ENCODE measurements at places on chromosomes 6 and 20.

DNA sequence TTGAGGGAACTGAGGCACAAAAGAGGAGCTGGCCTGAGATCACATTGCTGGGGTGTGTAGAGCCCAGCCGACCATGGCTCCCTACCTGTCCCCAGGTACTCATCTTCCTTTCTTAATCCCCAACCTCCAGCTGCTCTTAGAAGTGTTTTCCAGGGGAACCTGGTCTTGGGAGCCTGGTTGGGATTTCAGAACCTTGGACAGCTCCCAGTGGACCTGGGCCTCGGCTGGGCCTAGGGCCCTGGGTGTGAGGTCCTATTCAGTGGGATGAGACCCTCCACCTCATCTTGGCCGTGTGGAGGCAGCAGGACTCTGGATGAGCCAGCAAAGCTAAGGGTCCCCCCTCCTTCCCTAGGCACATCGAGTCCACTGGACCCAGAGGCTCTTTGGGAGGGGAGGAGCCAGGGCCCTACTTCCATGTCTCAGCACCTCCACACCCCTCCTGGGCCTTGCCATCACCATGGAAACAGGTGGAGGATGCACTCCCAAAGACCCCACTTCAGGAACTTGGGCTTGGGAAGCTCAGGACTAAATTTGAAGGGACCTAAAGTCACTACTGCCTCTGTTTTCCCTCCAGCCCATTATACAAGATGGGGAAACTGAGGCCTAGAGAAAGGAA is 38.5 kb downstream of the DLGAP4 start:
- DNase-seq: peak; percentile 16

GRCh38 chr6:16544521-16544920 is 216.7 kb downstream of the ATXN1 start:
- no peak for DNase-seq

- no peak for DNase-seq
These were observed 6.2 kb upstream of the LMBRD1 start for GRCh38 chr6:69802995-69803394.

GRCh38 chr6:2560917-2561698 is 189.6 kb downstream of the MYLK4 start:
- DNase-seq: no peak

DNA sequence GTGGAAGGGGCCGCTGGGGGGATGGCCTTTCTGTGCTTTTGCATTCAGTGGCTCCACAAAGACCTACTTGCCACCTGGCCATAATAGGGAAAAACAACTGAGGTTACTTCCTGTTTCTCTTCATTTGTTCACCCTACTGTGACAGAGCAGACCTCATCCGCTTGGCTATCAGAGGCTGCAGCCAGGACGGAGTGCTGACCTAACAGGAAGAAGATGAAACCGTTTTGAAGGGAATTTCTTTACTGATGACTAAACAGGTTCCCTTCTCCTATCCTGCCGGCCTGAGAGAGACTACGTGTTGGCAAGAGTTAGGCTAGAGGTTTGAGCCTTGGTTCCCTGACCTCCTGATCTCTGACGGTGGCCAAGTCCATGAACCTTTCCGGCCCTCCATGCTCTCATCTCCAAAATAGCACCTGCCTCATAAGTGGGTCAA is 21.3 kb downstream of the PRR18 start:
- DNase-seq: no peak

GRCh38 chr20:9160757-9161156 is 91.9 kb downstream of the PLCB4 start:
- DNase-seq: no peak

DNA sequence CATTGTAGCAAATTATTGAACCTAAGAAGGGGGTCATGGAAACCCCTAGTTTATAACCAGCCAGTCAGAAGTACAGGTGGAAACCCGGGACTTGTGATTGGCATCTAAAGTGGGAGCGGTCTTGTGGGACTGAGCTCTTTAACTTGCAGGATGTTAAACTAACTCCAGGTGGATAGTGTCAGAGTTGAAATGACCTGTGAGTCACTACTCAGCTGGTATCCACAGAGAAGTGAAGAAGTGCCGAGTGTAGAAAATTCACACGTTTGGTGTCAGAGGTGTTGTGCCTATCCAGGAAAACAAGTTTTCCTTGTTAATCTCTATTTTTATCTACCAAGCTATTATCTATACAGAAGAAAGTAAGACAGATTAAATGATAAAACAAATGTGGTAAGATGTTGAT is 179.7 kb downstream of the ADGRG6 start:
- no peak for DNase-seq

GRCh38 chr20:44664131-44664530 is 12.6 kb upstream of the ADA start:
- DNase-seq: no peak

GRCh38 chr6:10545482-10545881 is 24.3 kb downstream of the GCNT2 start:
- DNase-seq: no peak

DNA sequence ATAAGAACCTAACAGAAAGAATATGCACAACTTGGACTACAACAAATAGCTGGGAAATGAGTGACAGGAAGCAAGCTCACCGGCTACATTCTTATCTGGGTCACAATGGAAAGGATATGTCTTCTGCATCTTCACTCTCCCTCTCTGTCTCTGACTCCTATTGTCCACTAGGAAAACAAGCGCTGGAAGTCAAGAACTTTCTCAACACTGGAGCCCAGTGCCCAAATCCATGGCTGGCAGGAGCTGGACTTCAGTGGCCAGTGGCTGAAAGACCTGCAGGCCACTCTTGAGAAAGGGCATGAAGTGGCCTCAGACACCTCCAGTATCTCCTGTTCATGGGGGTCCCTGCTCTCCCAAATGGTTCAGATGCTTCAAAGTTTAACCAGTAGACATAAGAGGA is 62.0 kb downstream of the FAM50B start:
- DNase-seq: no peak

DNA sequence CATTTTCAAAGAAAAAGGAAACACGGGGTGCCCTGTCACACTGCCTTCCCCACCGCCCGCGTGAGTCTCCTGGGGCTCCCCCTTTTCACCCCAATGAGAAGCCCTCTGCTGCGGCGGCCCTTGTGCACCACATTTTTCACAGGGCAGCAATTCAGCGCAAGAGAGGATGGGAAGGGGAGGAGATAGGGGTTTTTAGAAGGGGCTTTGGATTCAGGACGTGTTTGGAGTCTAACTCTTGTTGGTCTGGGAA is 726 bp upstream of the ARFGEF3 start:
- no peak for DNase-seq

DNA sequence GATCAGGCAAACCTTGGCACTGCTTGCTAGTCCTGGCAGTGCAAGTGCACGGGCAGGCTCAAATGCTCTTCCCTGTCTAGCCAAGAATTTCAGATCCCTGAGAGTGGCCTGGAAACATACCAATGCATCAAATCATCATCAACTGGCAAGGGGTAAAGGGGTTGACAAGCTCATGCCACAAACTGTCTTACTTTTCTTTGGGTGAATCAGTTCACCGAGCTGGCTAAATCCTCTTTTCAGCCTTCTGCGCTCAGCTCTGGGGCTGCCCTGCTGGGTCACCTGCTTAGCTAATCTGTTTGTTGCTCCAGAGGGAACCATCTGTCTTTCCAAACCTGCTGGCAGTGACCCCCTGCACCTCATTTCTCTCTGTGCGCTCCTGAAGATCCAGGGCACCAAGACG is 59.5 kb downstream of the LYRM4 start:
- no peak for DNase-seq

DNA sequence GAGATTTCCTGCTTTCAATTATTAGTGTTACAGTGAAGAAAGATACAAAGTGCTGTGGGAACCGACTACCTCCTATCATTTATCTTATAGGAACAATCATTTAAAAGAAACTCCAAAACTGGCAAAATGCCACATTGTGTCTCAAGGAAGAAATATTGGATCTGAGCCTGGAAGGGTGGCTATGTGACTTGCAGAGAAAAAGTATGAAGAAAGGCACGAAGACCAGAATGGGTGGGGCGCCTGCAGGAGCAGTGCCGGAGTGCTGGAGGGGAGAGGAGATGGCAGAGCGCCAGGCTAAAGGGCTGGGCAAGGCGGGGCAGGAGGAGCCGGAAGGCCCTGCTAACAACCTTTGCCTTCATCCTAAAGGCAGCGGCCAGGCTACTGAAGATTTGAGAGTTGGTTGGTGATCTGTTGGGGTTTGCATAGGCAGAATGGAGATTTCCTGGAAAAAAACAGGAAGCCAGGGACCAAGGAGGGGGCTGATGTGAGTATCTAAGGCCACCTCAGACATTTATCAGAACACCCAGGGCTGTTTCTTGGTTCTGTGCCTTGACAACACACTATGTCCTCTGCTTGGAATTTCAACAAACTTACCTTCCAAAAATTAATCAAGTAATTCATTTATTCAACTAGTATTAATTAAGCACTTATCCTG is 125.6 kb downstream of the MAFB start:
- DNase-seq: no peak

- no peak for DNase-seq
These were observed 92.4 kb upstream of the CD83 start for GRCh38 chr6:14025160-14025559.

DNA sequence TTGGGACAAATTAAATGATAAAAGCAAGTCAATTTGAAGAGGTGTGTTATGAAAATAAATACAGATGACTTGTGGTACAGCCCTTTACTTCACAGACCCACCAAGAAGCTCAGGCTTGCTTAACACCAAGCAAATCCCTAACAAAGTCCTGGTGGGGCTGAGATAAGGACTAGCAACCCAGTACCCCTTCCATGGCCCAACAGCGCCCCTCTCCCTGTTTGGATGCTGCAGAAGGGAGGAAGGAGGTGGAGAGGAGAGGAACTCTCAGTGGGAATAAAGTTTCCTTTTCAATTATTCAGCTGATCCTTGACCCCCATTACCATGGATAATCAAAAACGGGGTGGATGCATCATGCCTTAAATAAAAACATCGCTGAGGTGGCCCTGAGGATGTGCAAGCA is 4.5 kb upstream of the ZNF831 start:
- DNase-seq: no peak

DNA sequence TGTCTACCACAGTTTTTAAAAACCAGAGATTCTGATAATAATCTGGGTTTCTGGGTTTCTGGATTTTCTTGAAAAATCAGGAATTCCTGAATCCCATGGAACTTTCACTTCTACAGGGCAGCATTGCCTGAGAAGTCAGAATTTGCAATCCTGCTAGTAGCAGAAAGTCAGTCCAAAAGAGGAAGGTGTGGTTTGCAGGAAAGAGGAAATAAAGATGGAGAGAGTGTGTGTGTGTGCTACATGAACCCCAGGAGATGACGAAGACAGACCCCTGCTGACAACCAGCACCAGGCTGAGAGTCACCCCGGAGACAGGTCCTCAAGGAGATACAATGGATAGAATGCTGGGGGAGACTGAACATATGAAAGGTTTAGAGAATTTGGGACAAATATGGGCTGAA is 44.9 kb downstream of the PRND start:
- DNase-seq: no peak

GRCh38 chr6:43895656-43896328 is 125.8 kb downstream of the VEGFA start:
- no peak for DNase-seq

DNA sequence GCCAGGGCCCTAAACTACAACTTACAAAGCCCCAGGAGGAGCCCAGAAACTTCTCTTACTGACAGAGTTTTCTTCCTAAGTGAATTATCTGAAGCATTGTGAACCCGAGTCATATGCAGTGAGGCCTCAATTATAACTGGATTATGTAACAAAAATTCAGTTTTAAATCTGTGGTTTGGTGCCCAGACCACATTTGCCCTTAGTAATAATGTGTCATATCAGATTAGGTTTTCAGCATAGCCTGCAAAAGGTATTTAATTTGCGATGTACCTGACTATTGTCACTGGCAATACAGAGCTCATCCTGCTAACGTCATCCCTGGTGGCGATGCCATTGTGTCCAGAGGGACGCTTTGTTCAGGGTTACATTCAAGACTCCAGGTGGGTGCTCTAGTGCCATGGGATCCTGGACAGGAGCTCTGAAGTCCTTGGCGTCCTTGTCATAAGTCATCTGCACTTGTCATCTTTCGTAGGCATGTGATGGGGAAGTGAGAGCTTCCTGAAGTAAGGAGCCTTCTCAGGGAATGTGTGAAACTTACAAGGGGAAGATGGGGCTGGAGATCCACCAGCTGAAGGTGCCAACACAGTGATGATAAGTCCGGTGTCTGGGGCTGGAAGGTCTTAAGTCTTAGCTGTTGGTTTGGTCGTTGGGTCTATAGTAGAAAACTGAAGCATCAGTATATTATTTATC is 65.1 kb downstream of the HIVEP1 start:
- no peak for DNase-seq

DNA sequence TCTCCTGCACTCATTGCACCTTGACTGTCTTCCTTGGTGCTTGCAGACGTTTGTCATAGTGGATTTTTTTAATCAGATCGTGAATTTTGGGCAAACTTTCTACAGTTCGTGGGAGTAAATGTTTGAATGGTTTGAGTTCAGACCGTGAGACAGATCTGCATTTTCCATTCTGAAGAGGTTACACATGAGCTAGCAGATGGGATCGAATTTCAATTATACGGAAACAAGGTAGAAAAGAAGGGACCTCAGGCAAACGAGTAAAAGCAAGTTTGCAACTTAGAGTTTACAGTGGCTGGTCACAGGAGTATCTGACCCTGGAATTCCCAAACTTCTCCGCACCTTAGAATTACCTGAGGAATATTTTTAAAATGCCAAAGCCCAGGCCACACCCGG is 17.2 kb upstream of the NCR2 start:
- no peak for DNase-seq

DNA sequence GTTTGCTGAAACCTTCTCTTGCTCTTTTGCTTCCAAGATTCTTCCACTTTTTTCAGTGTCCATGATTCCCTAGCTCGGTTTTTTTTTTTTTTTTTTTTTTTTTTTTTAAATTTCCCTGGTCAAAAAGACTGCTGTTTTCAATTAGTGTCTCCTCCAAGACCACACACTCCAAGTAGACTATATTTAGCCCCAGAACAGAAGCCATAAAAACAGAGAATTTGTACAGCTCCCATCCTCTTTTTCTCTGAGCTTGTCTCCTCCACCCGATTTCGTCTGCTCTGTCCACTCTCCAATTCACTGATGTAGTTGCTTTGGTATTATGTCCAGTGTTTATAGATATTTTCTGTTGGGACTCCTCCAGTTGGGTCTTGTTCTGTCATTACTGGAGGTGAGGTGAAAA is 37.6 kb downstream of the RSPH3 start:
- peak; percentile 17 for DNase-seq

GRCh38 chr20:47859278-47859677 is 74.0 kb upstream of the SULF2 start:
- DNase-seq: no peak

GRCh38 chr6:88585276-88585692 is 378.1 kb downstream of the RNGTT start:
- DNase-seq: no peak

- no peak for DNase-seq
These were observed 257.3 kb downstream of the ATXN1 start for GRCh38 chr6:16503970-16504415.

DNA sequence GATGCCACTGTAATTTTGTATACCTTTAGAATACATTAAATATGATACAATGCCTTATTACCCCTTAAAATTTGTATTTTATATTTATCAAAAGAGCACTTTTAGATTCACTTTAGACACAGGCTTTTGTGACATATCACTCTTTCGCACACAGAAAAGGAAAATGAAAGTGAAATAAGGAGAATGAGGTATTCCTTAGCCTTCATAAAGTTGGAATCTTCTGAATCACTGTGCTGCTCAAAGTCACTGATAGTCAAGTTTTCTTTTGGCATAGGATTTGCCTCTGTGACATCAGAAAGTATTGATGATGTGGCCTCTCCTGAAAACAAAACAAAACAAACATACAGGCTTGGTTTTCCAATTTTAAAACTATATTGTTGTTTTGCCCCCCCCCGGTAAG is 1097.1 kb downstream of the KIF16B start:
- no peak for DNase-seq

Data from fibroblast of skin of left quadriceps (primary cell).